ENCODE measurements at places on chromosomes 4 and X.
A peak's percentile ranks its signal among the peaks of the same experiment; 100 is the strongest.

- DNase-seq, result no peak
These were observed 46.2 kb downstream of the SLC9A7 start for GRCh38 chrX:46712764-46713163.

- DNase-seq, result no peak
These were observed at the start of gene ASB5 for GRCh38 chr4:176268963-176269362. ASB5 (minus strand) TSS chr4:176269222; CDS start chr4:176269108, 114 bp downstream.

GRCh38 chr4:189304167-189304566, 636.5 kb upstream of the FRG1 start:
- DNase-seq, result no peak

GRCh38 chr4:22071749-22072148, 123.2 kb upstream of the KCNIP4 start:
- DNase-seq, result peak; percentile 55

DNA sequence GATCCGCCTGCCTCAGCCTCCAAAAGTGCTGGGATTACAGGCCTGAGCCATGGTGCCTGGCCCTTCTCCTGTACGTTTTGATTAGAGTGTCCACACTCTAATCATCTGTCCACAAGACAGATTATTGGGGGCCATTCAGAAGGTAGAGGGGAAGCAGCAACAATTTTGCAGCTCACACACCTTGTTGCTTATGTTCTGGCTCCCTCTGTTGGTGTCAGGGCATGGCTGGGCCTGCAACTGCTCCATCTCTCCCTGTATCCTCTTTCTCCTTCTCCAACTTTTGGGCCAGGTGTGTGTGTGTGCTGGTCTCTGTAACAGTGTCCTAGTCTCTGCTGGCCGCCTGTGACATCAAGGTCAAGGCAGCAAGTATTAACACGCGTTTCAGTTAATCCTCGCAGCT, 125.5 kb upstream of the MBNL3 start:
- DNase-seq, result peak; percentile 9

GRCh38 chr4:110211007-110211769, 12.8 kb upstream of the ELOVL6 start:
- DNase-seq, result peak; percentile 66

GRCh38 chr4:120874792-120875774, 47.4 kb downstream of the PRDM5 start:
- peak; percentile 23 for DNase-seq

Measured in fibroblast of mammary gland (primary cell).